Sigmoid colon (tissue), 7 donors: ENCODE measurements at places on chromosomes 2 and 18. TPM values are rescaled to one million over a fixed set of nuclear protein-coding genes. Genes with fewer than 3 reads are reported as not detected.

- DNase-seq: no peak
Measured at GRCh38 chr18:44543387-44543786, 137.3 kb upstream of the SETBP1 start.

Gene DOK6
- polyA plus RNA-seq: under 0.01 TPM

Gene TSPYL6
- not detected for polyA plus RNA-seq

GRCh38 chr2:160499865-160500264 is 6.3 kb upstream of the RBMS1 start:
- DNase-seq: no peak

- no peak for DNase-seq
Measured at GRCh38 chr2:167653131-167653530, 594.3 kb downstream of the STK39 start.

- DNase-seq: no peak
Measured at GRCh38 chr2:104538077-104538476, 315.8 kb upstream of the POU3F3 start.
